ENCODE measurements at places on chromosomes 1 and 21.

DNA sequence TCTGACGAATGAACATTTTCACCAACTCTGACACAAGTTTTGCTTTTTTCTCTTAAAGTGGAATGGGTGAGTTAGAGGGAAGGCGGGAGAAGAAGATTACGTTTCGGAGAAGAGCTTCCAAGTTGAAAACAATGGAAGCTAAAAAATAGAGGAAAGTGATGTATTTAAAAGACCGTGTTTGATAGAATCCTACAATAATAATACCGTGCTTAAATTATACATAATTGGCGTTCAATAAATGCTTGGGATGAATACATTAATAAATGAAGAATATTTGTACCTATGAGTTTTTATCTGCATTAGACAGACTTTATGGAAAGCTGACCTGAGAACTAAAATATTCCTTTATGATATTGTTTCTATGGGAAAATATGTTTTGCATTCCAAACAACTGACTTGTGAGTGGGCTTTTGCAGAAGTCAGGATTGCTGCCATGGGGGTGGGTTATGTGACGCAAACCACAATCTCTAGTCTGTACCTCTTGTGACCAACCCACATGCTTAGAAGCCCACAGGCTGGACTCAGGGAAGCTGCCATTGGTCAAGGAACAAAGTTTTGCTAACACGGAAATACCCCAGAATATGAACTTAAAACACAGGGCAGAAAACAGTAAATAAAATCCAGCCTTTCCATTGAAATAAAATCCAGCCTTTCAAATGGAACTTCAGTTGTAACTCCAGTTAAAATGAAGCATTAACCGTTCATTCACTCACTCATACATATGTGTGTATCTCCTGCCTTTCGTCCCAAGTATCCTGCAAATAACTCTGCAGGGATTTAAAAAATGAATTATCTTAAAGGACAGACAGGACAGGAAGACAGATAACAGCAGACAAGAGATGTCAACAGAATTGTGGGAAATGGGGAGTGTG lies 21.3 kb upstream of the ATF3 start:
- DNase-seq: no peak

DNA sequence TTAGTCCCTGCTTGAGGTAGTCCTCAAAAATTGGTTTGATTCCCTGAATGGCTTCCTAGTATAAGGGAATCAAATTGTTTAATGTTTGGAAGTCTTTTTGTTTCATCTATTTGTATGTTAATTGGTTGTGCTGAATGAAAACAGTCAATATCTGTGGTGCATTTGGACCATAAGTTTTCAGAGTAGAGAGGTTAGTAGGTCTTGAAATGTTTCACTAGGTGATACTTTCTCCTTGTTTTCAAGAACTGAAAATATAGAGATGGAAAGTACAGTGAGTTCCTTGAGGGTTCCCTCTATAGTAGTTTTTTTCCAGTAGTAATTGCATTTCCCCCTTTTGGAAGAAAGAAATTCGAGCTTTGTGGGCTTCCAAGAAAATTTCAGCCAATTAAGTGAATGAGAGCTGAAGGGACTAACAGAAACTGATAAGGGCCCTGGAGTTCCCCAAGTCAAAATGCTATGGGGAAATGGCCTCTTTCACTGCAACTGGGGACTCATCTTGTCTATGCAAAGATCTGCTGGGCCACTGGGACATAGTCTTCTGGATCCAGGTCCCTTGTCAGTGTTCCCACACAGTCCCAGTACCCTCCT lies 18.6 kb upstream of the CEP350 start:
- DNase-seq: no peak

- DNase-seq: no peak
Observed at GRCh38 chr1:190243056-190243455, 234.6 kb downstream of the BRINP3 start.

- DNase-seq: no peak
Observed at GRCh38 chr1:202856014-202856413, 32.9 kb downstream of the RABIF start.

GRCh38 chr1:230907472-230908205 lies 39.3 kb upstream of the C1orf198 start:
- DNase-seq: no peak

DNA sequence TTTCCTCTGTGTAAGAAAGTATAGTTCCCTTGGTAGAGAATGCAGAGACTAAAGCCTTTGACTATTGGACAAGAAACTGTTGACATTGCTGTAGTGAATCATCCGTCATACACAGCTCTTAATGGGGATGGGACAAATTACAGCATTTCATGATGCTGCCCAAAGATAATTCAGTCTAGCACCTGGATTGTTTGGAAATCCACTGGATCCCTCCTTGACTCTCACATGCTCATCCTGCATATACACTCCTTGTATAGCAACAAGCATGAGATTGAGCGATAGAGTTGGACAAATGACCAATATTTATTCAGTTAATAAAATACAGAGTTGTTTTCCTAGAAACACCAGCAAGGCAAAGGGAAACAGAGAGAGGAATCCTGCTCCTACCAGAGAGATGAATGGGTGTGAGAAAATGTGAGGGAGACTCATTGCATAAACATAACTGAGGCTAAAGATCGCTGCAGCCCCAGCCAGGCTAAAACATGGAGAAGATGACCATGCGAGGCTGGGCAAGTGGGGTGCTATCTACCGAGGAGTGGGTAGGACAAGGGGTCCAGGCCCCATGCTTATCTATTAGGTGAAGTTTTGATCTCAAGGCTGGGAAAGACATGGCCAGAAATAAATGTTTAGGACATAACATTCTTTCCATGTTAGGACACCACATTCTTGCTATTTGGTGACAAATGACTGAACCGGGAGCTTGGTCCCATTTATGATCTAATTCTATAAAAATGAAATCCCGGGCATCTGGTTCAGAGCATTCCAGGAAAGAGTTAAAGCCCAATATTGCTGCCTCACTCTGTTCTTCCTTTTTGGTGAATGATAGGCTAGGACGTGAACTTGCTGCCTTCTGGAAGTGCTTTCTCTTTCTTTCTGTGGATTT lies 153.2 kb downstream of the TGFB2 start:
- no peak for DNase-seq

DNA sequence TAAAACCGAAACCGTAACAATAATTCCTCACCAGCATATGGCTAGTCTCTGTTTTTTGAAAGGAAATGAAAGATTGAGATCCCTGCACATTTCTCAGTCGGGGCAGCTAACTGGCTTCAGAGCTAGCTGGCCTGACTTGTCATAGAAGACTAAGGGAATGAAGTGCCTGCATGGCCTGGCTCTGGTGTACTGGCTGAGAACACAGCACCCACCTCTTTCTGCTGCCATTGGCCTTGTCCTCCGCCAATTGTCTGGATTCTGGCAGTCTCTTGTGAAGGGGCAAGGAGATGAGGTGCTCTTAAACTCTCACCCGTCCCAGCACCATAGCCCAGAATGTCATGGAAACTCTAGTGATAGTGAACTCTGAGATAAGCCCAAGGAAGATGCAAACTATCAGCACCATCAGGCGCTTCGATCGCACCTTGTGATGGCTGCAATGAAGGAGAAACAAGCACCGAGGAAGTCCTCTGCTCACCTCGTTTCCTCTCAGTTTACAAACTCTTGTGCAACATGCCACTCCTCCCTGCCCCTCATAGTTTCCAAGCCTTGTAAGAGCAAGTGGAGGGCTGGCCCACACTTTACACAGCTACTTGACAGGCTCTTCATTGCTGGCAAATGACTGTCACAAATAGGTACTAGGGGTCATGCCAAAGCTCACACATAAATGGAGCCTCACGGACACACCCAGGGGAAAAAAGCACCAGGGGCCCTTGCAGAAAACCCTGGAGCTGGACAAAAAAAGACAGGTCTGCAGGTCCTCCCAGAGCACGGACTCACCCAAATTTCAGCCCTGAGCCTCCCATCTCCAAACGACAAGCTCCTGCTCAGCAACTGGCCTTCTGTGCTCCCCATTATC lies 16.4 kb downstream of the INPP5B start:
- no peak for DNase-seq

- no peak for DNase-seq
Observed at GRCh38 chr1:23913212-23913880, at the start of gene CNR2. Gene CNR2, minus strand, starts transcription at chr1:23913362. Its CDS starts 37,745 bp downstream, at chr1:23875617.

- DNase-seq: no peak
Observed at GRCh38 chr21:35923971-35924370, 136.4 kb downstream of the SETD4 start.

DNA sequence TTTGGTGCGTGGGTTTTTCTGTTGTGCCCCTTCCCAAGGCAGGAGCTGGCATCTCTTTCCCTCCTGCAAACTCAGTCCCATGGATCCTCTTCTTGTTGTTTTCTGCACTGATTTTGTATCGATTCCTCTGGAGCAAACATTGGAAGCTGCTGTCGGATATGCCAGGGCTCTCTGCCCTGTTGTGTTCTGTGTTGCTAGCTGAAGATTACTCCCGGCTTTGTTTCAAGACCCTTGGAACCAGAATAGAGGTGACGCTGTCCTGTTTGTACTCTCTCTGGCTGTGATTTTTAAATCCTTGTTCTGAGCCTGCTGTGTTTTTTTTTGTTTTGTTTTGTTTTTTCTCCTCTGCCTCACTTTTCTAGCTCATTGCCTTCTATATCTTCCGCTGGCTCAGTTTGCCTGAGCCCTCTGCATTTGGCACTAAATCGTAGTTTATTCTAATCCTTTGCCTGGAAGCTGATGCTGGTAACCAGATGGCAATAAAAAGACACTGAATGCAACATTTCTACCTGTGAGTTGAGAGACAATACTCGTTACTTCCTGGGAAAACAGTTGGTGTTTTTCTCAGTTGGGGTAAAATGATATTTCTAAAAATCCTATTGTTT lies 67.0 kb downstream of the BACH1 start:
- DNase-seq: no peak

DNA sequence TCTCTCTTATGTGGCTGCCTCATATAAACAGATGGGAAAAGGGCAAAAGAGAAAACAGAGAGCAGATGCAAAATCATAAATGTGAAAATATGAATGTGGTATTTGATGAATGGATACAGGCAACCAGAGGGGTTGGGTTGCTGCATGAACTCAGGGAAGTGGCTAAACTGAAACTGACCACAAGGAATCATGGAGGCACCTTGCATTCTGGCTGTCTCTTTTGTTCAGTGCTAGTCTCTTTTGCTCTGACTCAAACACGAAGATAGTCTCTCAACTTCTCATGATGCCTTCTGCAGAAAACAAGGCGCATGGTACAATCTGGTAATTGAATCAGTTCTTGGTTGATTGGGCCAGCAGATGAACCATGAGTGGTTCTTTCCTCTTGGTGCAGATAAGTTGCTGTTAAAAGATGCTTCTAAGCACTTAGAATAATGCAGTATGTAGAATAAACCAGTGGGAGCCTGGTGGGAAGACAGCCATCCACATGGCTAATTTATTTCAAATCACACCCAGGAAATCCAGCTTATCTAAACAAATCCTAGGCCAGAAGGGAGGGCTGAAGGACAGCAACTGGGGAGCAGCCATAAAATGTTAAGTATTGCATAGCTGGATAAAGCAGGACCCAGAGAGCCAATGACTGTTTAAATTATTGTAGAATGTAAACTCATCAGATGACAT lies 64.2 kb downstream of the HLX start:
- no peak for DNase-seq

DNA sequence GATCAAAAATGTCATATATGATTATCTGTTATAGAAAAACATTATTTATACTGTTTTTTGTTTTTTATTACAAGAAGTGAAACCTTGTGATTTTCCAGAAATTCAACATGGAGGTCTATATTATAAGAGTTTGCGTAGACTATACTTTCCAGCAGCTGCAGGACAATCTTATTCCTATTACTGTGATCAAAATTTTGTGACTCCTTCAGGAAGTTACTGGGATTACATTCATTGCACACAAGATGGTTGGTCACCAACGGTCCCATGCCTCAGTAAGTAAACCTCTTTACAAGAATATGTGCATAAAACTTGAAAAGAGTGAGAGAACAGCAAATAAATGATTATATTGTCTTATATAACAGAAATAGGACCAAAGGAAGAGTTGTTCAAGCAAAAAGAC lies 14.5 kb downstream of the CFHR4 start:
- no peak for DNase-seq

Measured in HFF-Myc (cell line).